ENCODE measurements at places on chromosomes 4 and X. TPM values are rescaled to one million over a fixed set of nuclear protein-coding genes. Genes with fewer than 3 reads are reported as not detected.

GRCh38 chr4:106034751-106035150, 139.5 kb downstream of the NPNT start:
- no peak for DNase-seq

DNA sequence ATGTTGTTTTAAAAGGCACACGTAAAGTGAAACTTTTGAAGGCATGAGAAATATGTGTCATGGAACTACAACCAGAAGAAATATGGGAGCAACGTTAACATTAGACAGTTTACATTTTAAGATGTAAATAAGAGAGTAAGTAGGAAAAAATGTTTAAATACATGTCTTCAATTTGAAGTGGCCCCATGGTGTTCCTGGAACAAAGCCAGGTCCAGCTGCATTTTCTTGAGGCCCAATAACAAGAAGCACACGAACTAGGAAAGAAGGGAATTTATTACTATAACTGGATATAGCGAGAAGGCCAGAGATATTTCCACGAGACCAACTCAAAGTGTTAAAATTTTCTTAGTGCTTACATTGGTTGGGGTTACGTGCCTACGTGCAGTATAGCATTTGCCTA, 458.1 kb downstream of the KCTD8 start:
- DNase-seq = no peak

DNA sequence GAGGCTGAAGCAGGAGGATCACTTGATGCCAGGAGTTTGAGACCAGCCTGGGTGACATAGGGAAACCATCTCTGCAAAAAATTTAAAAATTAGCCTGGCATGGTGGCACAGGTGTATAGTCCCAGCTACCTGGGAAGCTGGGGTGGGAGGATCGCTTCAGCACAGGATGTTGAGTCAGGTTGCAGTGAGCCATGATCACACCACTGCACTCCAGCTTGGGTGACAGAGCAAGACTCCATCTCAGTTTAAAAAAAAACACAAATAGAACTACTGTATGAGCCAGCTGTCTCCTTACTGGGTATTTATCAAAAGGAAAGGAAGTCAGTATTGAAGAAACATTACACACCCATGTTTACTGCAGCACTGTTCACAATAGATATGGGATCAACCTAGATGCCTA, 138.7 kb downstream of the RAP1GDS1 start:
- DNase-seq = no peak

GRCh38 chr4:39410415-39410814, 3.7 kb downstream of the KLB start:
- no peak for DNase-seq

DNA sequence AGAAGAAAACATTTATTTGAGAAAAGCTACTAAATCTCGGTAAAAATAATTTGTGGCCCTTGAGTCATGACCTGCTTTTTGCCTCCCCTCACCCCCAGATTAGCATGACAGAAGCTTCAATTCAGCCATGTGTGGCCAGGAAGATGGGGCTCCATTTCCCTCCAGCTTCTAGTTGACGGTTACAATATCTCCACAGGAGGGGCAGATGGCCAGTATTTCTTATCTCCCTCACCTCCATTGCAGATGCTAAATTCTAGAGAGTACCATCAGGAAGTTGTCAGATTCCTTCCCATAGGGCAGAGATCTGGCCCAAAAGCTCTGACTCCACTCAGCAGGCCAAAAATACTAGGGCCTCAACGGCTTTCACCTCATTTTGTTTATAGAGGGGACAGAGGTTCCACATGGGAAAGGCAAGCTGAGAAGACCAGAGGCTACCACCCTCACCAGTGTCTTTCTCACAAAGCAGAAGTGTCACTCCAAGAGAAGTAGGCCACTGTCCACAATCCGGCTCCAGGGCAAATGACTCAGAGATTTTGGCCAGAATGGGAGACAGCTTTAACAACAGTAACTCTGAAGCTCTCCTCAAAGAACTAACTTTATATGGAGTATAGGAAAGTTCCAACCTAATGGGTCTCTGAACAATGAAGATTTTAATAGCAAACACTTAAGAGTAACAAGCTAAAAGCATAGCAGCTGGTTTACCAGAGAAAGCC, 108.3 kb downstream of the TBC1D19 start:
- DNase-seq = no peak

- no peak for DNase-seq
Measured at GRCh38 chr4:3732076-3733028, 33.8 kb upstream of the ADRA2C start.

TMEM184C gene
- total RNA-seq = 24.7 TPM

- no peak for DNase-seq
Measured at GRCh38 chr4:181693517-181693916, 549.7 kb upstream of the TENM3 start.

DNA sequence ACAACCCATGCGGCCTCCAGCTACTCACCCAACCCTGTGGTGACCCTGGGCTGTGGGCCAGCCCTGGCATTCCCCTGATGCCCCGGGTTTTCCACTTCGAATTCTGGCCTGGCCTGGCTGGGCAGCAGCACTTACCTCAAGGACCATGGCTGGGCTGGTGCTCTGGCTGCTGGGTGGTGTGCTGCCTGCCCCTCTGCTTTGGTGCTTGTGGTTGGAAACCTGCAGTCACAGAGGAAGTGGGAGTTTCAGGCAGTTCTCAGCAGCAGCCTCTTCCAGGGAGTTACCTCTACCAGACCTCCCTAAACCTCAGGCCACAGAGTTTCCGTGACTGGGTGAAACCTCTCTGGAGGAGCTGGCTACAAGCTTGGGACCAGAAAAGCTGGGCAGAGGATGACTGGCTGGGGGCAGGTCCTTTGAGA, at the start of gene CXCR3:
TSS of gene CXCR3 (minus strand) at position 209 of the 419 bp plus-strand sequence. CDS start at position 147, 62 bp downstream.
- DNase-seq = peak; percentile 37

DNA sequence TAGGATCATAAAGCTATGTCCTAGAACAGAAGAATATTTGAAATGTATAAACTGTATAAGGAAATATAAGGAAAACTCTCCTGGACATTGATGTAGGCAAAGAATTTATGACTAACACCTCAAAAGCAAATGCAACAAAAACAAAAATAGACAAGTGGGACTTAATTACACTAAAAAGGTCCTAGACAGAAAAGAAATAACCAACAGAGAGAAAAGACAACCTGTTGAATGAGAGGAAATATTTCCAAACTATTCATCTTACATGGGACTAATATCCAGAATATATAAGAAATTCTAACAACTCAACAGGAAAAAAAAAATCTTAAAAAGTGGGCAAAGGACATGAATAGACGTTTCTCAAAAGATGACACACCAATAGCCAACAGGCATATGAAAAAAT, 54.4 kb upstream of the PRDX4 start:
- DNase-seq = no peak

CLDN22 gene
- total RNA-seq = not detected

DNA sequence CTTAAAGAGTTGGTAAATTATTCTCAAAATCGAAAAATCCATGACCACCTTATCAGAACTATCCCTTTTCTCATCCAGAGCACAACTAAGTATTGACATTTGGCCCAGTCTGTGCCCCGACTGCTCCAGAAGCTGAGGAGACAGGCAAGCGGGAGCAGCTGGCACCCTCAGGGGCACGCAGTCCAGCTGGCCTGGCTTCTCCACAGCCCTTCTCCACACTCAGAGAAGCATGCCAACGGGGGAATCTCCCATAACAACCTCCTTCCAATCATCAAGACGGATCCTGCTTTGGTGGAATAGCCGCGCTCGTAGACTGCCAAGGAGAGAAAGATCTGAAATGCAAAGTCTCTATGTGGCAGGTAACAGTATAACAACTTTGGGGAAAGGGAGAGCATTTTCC, 85.4 kb downstream of the AFAP1 start:
- no peak for DNase-seq

MAGEB17 gene
- not detected for total RNA-seq

GRCh38 chr4:54155936-54156335, 56.0 kb downstream of the GSX2 start:
- no peak for DNase-seq

GRCh38 chr4:78766650-78767049, 9.5 kb upstream of the BMP2K start:
- DNase-seq = no peak

NAT8L gene
- total RNA-seq = 0.52 TPM

ENPP6 gene
- total RNA-seq = not detected

CYSLTR1 gene
- 1.2 TPM for total RNA-seq

GRCh38 chrX:107857837-107858236, 32.2 kb downstream of the MID2 start:
- DNase-seq = no peak

EGF gene
- total RNA-seq = 13.0 TPM

DNA sequence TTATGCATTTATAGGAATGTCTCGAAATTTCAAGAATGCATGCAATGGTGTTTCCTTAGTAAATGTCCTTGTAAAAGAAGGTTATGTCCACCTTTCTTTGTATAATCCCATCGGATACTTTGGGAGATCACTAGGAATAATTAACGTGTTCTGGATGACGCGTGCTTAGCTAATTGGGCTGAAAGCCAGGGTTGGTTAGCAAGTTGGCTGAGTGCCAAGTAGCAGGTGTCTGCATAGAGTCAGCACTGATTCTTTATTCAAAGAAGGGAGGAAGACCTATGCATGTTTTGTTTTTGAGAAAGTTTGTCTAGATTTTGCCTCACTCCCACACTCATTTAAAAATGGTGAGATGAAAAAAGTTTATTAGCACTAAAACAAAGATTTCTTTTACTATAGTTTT, 144.6 kb downstream of the SOX3 start:
- no peak for DNase-seq

DNA sequence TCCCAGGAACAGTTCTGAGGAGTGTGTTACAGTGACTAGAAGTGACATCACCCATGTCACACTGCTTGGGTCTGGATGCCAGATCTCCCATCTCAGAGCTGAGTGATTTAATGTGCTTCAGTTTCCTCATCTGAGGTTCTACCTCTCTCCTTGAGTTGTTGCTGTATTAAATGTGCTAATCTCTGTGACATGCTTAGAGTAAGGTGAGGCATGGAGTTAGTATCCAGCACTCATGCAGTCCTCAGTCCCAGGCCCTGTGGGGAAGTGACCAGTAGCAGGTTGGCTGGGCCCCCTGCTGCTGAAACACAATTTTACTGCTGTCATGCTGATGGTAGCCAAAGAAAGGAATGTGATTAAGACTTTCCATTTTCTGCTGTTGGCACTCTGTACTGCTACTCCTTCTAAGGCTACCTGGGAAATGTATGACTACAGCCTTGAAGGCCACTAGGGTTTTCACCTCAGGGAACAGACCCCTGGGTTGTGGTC, 639.6 kb downstream of the MID1IP1 start:
- DNase-seq = no peak
